Cardiac fibroblast (primary cell): ENCODE measurements at places on chromosomes 4 and X.

- peak; percentile 24 for DNase-seq
These were observed 429.3 kb downstream of the AFF2 start for GRCh38 chrX:148929686-148930085.

DNA sequence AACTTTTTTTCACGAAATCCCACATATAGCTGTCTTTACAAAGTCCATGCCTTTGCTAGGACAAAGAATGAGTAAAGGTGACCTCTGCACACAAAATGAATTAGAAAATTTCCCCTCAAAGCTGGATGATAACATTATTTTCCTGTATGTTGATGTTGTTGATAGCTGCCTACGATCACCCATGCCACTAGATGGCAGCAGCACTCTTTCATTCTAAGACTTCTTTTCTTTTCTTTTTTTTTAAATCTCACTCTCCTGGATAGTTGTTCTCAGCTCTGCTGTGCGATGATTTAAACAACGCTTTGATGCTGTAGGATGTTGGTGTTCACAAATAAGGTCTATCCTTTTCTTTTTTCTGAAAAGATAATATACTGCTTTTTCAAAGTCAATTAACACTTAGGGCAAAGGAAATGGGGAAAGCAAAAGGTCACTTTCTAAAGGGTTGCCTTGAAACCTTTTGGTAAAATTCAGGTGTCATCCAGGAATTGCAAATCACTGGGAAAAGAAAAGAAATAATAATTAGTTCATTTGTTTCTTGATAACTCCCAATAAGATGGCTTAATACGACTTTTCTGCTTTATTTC, 266.8 kb downstream of the C4orf33 start:
- peak; percentile 83 for DNase-seq

DNA sequence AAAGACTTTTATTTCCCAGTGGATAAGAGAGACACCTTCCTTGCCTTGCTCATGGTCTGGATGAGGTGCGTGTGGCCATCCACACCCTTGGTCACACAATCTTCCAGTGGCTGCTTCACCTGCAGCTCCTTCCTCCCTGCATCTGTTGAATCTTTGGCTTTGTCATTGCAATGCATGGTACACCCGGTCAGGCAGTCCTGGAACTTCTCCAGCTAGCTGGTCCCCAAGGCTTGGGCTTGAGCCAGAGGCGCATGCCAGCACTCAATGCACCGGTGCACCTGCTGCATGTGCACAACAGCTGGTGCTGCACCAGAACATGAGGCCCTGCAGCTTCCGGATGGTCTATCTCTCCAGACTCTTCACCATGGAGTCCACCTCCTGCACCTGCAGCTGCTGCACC, 31.7 kb downstream of the SCML1 start:
- no peak for DNase-seq

DNA sequence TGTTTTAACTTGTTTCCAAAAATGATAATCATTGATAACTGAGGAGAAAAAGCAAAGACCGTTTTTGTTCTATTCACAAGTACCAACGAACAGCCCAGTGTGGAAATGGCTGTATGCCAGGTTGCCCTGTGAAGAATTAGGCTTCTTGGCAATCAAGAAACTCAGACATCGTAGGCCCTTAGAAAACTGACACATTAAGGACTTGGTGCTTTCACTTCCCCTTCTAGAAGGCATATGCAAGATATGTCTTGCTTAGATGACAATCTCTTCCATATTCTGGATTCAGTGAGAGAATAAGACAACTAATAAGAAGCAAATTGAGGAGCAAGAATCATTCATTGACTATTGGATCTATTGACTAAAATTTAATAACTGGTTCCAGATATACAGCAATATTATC, 56.6 kb downstream of the ANAPC10 start:
- DNase-seq: peak; percentile 24

DNA sequence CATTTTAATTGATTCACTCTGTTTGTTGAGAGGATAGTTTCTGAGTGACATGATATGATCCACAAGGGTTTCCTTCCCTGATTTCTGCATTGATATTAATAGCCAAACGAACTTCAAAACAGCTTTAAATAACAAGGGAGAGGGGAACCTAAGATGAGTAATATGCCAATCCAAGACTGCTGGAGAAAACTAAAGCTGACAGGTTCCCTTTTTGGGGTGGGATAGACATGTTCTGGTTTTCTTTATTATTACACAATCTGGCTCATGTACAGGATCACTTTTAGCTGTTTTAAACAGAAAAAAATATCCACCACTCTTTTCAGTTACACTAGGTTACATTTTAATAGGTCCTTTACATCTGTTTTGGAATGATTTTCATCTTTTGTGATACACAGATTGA, 182.2 kb downstream of the AR start:
- no peak for DNase-seq

DNA sequence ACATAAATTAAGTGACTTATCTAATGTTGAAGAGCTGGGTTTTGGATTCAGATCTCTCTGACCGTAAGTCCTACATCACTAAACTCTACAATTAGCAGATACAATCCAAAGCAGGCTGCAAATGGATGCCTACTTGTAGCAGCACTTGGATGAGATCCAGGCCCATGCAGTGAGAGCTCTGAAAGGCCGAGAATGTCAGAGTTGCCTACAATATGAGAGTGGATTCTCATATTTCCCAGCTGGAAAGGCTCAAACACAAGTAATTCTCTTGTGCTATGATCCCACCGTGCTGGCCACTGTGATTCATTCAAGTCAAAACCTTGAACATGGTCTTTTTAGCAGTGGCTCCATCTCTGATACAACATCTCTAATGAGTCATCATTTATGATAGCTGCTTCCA, 125.4 kb upstream of the CHRDL1 start:
- DNase-seq: no peak

DNA sequence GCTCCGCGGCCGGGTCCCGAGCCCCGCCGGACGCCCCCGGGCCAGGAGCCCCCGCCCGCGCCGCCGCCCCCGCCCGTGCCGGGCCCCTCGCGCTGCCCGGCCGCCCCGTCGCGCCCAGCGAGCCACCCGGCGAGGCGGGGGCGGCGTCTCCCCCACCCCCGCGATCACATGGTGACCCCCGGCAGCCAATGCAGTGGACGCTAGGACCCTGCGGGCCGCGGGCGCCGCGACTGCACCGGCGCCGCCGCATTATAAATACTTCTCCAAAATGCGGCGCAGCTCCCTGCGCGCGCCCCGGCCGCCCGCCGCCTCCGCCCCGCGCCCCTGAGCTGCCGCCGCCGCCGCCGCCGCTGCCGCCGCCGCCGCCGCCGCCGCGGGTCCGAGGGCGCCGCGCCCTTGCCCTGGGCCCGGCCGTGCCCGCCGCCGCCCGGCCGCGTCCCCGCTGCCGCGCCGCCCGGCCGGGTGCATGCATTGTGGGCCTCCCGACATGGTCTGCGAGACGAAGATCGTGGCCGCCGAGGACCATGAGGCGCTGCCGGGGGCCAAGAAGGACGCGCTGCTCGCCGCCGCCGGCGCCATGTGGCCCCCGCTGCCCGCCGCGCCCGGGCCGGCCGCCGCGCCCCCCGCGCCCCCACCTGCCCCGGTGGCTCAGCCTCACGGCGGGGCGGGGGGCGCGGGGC, at the start of gene NAT8L:
Gene NAT8L, plus strand, starts transcription at position 282 of the 680 bp plus-strand sequence. Its CDS starts 185 bp downstream, at position 467.
- no peak for DNase-seq

GRCh38 chr4:105458001-105458400, 15.9 kb downstream of the PPA2 start:
- no peak for DNase-seq

- no peak for DNase-seq
These were observed 254.5 kb upstream of the ADGRL3 start for GRCh38 chr4:60945641-60946040.

- DNase-seq: no peak
These were observed 210.7 kb downstream of the DHX15 start for GRCh38 chr4:24373704-24374103.

- DNase-seq: no peak
These were observed 305.8 kb upstream of the ANXA10 start for GRCh38 chr4:167786504-167786903.

- DNase-seq: no peak
These were observed 3.6 kb downstream of the IL9R start for GRCh38 chrX:156001001-156001666.

DNA sequence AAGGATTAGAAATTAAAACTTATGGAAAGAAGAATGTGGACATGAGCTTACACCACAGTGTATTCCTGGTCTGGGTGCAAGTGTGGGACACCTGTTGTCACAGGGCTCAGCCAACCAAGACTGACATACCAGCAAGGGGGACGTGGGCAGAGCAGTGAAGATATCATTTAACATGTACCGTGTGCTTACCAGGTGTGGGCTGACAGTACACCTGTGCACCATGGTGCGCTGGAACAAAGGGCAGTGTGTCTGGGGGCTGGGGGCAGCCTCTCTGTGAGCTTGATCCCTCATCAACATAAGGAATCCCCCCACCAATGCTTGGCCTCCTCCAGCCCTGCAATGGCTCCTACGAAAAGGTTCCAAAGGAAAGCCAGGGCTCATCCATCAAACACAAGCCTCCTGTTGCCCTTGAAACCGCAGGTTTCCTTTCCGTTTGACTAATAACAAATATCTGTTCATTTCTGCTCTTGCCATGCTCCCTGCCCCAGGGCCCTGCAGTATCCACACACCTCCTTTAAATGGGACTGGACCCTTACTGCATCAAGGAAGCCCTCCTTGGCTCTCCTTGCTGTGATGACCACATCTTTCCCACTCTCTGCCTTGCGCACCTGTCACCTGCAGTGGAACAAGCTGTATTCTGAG, 16.7 kb downstream of the EVC2 start:
- DNase-seq: no peak

- no peak for DNase-seq
These were observed 54.4 kb upstream of the GPR174 start for GRCh38 chrX:79089896-79090584.

- no peak for DNase-seq
These were observed 49.9 kb downstream of the FAM114A1 start for GRCh38 chr4:38917481-38918025.

DNA sequence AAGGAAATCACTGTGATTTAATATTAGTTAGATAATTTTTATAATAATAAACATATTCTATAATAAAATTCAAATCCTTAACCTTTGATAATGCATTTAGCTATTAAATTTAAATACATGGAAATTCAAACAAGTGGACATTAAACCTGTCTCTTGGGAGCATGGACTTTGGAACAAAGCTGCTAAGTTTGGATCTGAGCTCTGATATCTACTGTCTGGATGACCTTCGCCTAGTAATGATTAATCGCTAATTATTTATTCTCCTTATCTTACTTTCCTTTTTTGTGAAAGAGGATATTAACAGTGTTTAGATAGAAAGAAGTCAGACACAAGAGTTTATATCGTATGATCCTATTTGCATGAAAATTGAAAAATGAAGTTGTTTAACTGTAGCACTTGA, 980.9 kb downstream of the FSTL5 start:
- DNase-seq: no peak

GRCh38 chr4:14928035-14928434, 74.2 kb upstream of the CPEB2 start:
- DNase-seq: no peak

- peak; percentile 50 for DNase-seq
These were observed 21.9 kb downstream of the TKTL1 start for GRCh38 chrX:154317391-154317995.

DNA sequence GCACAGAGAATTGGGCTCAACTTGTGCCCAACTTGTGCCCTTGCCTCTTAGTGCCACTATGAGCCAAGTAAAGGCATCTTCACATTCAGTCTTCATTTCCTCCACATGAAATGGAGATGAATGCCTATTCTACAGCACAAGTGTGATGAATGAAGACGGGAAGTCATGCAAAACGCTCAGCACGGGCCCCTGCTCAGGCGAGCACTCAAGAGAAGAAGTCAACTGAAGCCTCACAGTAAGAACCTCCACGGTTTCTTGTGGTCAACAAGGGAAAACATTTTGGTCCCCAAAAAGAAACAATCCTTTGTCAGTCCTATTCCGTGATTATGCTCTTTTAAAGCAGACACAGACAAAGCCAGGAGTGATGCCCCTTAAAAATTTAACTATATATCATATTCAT, 87.0 kb downstream of the IRF2 start:
- no peak for DNase-seq

DNA sequence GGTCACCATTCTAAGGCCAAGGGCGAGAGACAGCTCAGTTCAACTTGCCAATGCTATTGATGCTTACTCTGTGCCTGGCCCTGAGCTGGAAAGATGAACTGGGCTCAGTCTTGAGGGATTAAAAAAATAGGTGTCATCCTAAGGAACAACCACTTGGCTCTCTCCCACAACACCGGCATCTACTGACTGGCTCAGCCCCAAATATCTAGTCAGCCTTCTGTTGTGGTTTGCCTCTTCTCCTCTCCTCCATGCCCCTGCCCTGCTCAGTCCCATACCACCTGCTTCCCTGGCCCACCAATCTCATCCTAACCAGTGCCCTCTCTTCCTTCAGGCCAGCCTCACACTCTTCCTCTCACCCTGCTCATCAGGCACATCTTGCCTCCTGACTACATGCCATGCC, 29.6 kb downstream of the KDM5C start:
- no peak for DNase-seq

DNA sequence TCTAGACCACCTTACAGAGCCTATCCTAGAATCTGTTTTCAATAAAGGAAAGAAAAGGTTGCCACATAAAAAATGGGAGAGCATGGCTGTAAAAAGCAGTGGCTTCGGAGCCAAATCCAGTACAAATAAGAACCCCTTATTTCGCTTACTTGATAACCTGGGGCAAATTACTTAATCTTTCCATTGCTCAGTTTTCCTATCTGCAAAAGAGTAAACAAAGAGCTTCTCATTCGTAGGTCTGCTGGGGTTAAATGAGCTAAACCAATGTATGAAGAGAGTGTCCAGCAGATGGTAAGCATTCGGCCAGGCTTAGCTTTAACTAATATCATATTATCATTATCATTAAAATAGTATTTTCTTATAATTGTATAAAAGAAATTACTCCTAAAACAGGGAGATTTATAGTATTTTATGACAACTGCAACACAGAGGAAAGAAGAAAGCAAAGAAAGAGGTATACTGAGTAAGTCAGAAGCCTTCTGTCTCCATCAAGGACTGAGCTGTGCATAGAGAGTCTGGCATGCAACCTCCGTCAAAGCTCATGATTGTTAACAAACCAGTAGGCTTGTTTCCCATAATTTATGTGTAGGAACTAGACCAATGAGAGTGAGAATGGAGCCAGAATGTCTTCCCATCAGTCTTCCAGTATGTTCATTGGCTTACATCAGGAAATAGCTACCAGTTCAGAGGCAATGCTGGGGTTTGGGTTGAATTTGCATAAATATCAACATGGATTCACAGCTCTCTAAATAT, 364.9 kb downstream of the UNC5C start:
- no peak for DNase-seq

DNA sequence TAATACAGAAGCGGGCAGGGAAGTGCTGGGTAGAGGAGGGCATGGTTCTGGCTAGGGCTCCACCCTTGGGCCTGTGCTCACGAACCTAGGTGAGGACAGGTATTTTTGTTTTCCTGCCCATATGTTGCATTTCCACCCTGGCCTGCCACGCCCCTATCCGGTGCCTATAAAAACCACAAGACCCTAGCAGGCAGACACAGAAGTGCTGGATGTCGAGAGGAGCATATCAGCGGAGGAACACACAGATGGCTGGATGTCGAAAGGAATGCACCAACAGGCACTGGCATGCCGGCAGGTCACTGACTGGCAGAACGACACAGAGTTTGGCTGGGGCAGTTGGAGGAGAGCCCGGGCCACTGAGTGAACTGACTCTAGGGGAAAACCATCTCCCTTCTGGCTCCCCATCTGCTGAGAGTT, 316.6 kb upstream of the BOD1L1 start:
- no peak for DNase-seq
